ENCODE measurements at places on chromosomes 2 and 18.
A peak's percentile ranks its signal among the peaks of the same experiment; 100 is the strongest.

DNA sequence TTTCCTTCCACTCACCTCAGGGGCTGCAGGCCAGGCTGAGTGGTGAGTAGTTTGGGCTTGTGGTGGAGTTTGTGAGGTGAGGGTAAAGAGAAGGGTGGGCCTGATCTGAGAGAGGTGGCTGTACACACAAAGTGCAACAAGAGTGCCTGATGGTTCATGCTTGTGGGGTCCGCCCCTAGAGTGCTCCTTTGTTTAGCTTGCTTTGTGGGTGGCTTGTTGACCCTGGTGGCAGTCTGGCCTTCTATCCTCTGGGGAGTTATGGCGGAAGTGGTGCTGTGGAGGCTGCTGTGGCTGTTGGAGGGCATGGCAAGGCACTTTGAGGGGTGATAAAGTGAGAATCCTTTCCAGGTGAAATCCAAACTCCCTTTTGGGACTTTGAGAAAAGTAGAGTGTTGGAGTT is 10.6 kb downstream of the UBE2F start:
- peaks cover 17% of the 10 kb centered on the region for H3K4me1 ChIP-seq
- peaks cover 60% of the 10 kb centered on the region for H3K36me3 ChIP-seq
- no peak overlapping the region for H3K4me3 ChIP-seq
- H3K27ac ChIP-seq: no peak overlapping the region

- H3K27ac ChIP-seq: no peak overlapping the region
- H3K4me3 ChIP-seq: no peak overlapping the region
- peak; percentile 4 for DNase-seq
- H3K4me1 ChIP-seq: peaks cover 7% of the 10 kb centered on the region
- no peaks in the 10 kb centered on the region for H3K27me3 ChIP-seq
Observed at GRCh38 chr2:164981217-164981990, 26.1 kb upstream of the SLC38A11 start.

DNA sequence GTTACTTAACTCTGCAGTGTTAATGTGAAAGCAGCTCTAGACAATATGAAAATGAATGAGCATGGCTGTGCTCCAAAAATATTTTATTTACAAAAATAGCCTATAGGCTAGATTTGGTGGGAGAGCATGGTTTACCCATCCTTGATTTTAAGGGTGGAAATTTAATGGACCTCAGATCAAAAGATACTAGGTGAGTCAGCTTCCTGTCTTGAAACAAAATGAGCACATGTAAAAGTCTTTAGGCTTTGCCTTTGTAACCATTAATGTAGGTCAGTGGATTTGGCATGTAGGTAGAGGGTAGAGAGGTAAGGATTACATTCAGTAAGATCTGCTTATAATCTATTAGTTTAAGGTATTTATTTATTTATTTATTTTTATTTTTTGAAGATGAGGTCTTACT is 72.7 kb downstream of the GREB1L start:
- H3K27ac ChIP-seq: no peak overlapping the region
- peaks cover 19% of the 10 kb centered on the region for H3K4me1 ChIP-seq
- H3K4me3 ChIP-seq: no peak overlapping the region
- peak; percentile 43 for DNase-seq
- H3K27me3 ChIP-seq: no peaks in the 10 kb centered on the region

DNA sequence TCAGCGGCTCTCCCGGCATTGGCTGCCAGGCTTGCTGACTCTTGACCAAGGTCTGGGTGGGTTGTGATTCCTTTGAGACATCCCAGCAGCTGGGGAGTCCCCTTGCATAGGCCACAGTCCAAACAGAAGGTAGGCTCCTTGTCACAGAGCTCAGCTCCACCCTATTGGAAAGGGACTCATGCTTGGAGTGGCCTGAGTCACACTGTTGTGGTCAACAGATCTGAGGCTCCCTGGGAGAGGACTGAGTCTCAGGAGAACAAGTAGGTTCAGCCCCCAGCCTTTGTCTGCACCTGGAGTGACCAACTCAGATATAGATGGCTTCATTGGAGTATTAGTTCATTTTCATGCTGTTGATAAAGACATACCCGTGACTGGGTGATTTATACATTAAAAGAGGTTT is 32.1 kb upstream of the SH3BP4 start:
- peaks cover 5% of the 10 kb centered on the region for H3K36me3 ChIP-seq
- no peak for DNase-seq

DNA sequence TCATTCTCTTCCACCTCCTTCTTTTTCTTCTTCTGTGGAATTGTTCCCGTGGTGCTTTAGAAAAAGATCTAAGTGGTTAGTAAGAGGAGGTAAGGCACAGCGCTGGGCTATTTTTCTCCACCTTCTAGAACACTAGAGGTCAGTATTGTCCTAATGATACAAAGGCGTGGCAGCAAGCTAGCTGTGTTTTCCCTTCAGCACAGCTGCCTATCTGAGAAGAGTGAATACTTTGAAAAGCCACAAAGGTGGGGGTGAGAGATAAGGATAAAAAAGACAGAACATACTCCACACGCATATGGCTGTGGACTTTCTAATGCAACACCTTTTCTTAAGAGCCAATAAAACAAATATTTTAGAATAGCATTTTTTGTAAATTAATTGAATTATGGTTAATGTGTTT is 2.1 kb downstream of the CNTNAP5 start:
- peaks cover 12% of the 10 kb centered on the region for H3K4me1 ChIP-seq
- no peak overlapping the region for H3K4me3 ChIP-seq
- no peaks in the 10 kb centered on the region for H3K36me3 ChIP-seq
- DNase-seq: peak; percentile 73
- no peak overlapping the region for H3K27ac ChIP-seq

DNA sequence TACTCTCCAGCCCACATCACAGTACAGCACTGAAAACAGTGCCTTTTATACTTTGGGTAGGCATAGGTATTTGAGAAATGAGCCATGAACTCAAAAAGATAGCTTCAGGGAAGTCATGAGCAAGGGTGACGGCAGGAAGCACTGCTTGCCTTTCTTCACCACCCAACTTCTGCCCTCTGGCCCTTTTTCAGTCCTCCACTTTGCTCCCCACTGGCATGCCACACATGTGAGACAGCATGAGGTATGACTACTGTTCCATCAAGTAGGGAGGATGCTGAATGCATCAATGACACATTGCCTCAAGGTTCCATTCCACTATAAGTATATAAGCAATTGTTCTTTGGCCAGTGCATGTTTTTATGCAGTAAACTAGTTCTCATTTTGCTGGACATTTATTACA is 373.0 kb downstream of the NRXN1 start:
- no peaks in the 10 kb centered on the region for H3K27me3 ChIP-seq
- no peak overlapping the region for H3K4me3 ChIP-seq
- peak; percentile 38 for DNase-seq
- H3K4me1 ChIP-seq: no peaks in the 10 kb centered on the region
- H3K27ac ChIP-seq: no peak overlapping the region

- H3K4me3 ChIP-seq: no peak overlapping the region
- H3K36me3 ChIP-seq: peaks cover 31% of the 10 kb centered on the region
- no peak for DNase-seq
- peaks cover 48% of the 10 kb centered on the region for H3K4me1 ChIP-seq
- no peak overlapping the region for H3K27ac ChIP-seq
Observed at GRCh38 chr2:86186431-86186830, 8.8 kb downstream of the IMMT start.

DNA sequence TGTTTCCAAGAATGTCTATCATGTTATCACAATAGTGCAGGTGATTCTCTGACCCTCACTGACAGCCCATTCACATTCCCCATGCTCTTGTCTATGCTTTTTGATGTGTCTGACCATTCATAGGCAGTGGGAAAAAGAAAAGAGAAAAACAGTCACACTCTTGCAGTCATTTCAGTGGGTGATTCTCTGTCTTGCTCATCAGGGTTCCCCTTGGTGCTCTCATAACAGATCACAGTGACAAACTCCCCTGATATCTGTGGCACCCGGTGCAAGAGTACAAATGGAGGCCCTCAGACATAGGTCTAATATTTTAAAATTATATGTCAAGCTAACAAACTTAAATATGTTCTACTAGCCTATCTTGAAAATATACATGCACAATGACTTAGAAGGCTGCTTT is 72.7 kb upstream of the PPP1CB start:
- H3K27me3 ChIP-seq: no peaks in the 10 kb centered on the region
- H3K27ac ChIP-seq: no peak overlapping the region
- H3K4me3 ChIP-seq: no peak overlapping the region
- H3K36me3 ChIP-seq: peaks cover 4% of the 10 kb centered on the region

- no peak overlapping the region for H3K4me3 ChIP-seq
- H3K4me1 ChIP-seq: peaks cover 5% of the 10 kb centered on the region
- DNase-seq: no peak
- no peaks in the 10 kb centered on the region for H3K36me3 ChIP-seq
Observed at GRCh38 chr2:64250751-64251423, 106.7 kb upstream of the PELI1 start.

- H3K36me3 ChIP-seq: no peaks in the 10 kb centered on the region
- peaks cover 24% of the 10 kb centered on the region for H3K27me3 ChIP-seq
- H3K4me1 ChIP-seq: no peaks in the 10 kb centered on the region
- no peak overlapping the region for H3K4me3 ChIP-seq
- no peak for DNase-seq
- no peak overlapping the region for H3K27ac ChIP-seq
Observed at GRCh38 chr2:60661073-60661738, 94.9 kb upstream of the PAPOLG start.

- peaks cover 6% of the 10 kb centered on the region for H3K36me3 ChIP-seq
- H3K27me3 ChIP-seq: no peaks in the 10 kb centered on the region
- no peak overlapping the region for H3K27ac ChIP-seq
- peak; percentile 34 for DNase-seq
- H3K4me3 ChIP-seq: no peak overlapping the region
- H3K4me1 ChIP-seq: no peaks in the 10 kb centered on the region
Observed at GRCh38 chr2:145957929-145958328, 1438.0 kb upstream of the ZEB2 start.

GRCh38 chr18:39448942-39449341 is 1883.3 kb upstream of the CELF4 start:
- DNase-seq: peak; percentile 31
- peaks cover 19% of the 10 kb centered on the region for H3K4me1 ChIP-seq
- H3K27me3 ChIP-seq: no peaks in the 10 kb centered on the region
- no peaks in the 10 kb centered on the region for H3K36me3 ChIP-seq
- H3K27ac ChIP-seq: no peak overlapping the region

GRCh38 chr2:65992198-65992554 is 442.7 kb upstream of the MEIS1 start:
- no peak for DNase-seq
- H3K27me3 ChIP-seq: no peaks in the 10 kb centered on the region
- no peaks in the 10 kb centered on the region for H3K4me1 ChIP-seq
- no peak overlapping the region for H3K27ac ChIP-seq
- H3K36me3 ChIP-seq: no peaks in the 10 kb centered on the region

- no peaks in the 10 kb centered on the region for H3K4me1 ChIP-seq
- H3K4me3 ChIP-seq: no peak overlapping the region
- H3K27ac ChIP-seq: no peak overlapping the region
- peaks cover 27% of the 10 kb centered on the region for H3K36me3 ChIP-seq
- no peaks in the 10 kb centered on the region for H3K27me3 ChIP-seq
Observed at GRCh38 chr2:135183822-135184221, 131.7 kb downstream of the RAB3GAP1 start.

- H3K36me3 ChIP-seq: no peaks in the 10 kb centered on the region
- peaks cover 7% of the 10 kb centered on the region for H3K4me1 ChIP-seq
- H3K4me3 ChIP-seq: peak overlapping the region; percentile 79
- no peak overlapping the region for H3K27ac ChIP-seq
- no peak for DNase-seq
- no peaks in the 10 kb centered on the region for H3K27me3 ChIP-seq
Observed at GRCh38 chr2:25343187-25343825, 1.6 kb upstream of the DNMT3A start.

- no peaks in the 10 kb centered on the region for H3K27me3 ChIP-seq
- no peaks in the 10 kb centered on the region for H3K36me3 ChIP-seq
- no peak overlapping the region for H3K27ac ChIP-seq
- no peaks in the 10 kb centered on the region for H3K4me1 ChIP-seq
- H3K4me3 ChIP-seq: no peak overlapping the region
Observed at GRCh38 chr2:228015741-228016140, 144.3 kb downstream of the DAW1 start.

DNA sequence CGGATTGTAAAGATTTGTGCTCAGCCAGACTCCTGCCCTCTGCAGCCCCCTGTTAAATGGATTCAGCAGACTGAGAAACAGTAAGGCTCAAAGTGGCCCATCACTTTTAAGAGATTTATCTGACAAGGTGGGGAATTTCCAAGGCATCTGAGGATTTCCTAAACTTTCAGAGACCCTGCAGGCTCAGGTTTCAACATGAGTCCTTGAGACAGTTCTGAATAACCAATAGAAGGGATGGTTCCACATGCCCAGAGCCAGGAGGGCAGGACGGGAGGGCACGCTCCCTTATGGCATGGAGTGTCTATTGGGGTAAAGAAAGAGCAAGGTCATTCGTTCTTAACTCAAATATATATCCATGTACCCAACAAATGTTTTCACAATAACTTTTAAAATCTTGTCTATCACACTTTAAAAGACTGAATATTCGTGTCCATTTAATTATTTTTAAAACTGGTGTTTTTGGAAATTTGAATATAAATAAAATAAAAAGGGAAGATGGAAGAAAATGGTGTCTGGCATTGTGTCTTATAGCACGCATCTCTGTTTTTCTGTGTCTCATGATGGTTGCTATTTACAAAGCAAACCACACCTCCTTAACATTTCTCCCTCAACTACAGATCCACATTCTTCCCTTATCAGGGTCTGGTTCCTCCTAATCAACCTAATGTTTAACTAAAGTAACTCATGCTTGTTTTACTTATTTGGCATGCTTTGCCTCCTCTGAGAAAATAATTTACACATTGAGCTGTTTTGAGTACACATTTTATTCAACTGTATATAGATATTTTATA is 56.0 kb upstream of the DSG1 start:
- no peak overlapping the region for H3K27ac ChIP-seq
- no peak overlapping the region for H3K4me3 ChIP-seq
- DNase-seq: no peak
- no peaks in the 10 kb centered on the region for H3K27me3 ChIP-seq

DNA sequence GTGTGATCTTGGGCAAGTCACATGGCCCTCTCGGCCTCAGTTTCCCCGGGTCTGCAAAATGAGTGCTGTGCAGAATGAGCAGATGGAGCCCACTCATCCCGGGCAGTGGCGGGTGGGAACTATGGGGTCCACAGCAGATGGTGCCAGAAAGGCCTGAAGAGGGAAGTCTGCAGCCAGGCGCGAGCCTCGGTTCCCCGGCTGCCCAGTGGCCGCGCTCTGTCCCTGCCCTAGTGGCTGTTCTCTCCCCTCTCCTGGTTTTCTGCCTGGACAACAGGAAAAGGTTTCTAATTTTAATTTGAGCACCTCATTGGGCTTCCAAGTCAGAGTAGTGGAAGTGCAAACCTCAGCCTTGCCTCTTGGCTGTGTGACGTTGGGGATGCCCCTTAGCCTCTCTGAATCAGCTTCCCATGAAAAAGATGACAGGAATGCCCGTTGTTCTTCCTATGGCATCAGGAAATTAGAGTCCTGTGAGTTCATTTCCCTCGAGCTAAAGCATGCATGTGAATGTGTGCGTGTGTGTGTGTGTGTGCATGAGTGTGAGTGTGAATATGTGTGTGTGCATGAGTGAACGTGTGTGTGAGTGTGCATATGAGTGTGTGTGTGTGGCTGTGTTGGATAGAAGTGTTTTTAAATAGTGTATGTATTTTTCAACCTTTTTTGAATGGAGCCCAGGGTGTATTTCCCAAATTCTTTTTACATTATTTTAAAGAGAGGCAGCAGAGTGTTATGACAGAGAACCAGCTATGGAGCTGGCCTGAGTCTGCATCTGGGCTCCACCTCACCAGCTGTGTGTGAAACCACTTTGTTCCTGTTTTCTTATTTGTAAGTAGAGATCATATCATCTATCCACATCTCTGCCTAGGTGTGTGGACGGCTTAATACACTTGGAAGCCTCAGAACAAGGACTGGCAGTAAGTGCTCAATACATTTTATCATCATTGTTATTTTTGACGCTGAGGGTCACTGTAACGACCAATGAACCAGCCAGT is 41.3 kb downstream of the RRM2 start:
- peaks cover 12% of the 10 kb centered on the region for H3K4me1 ChIP-seq
- no peak for DNase-seq
- no peak overlapping the region for H3K27ac ChIP-seq
- H3K4me3 ChIP-seq: no peak overlapping the region

All from MCF 10A (cell line).